Hepatocyte (in vitro differentiated cells): ENCODE measurements at places on chromosomes 5 and 9. TPM values are rescaled to one million over a fixed set of nuclear protein-coding genes. Genes with fewer than 3 reads are reported as not detected.
A peak's percentile ranks its signal among the peaks of the same experiment; 100 is the strongest.

ABCA2 gene
- 12.7 and 14.6 TPM in 2 replicates for total RNA-seq

SH3PXD2B gene
- 23.0 and 28.5 TPM in 2 replicates for total RNA-seq

PTPRD gene
- total RNA-seq, result 65.2 and 77.6 TPM in 2 replicates

- no peaks in the 10 kb centered on the region for H3K36me3 ChIP-seq
- DNase-seq, result no peak
- H3K4me1 ChIP-seq, result no peaks in the 10 kb centered on the region
- H3K4me3 ChIP-seq, result no peak overlapping the region
Observed at GRCh38 chr5:83441747-83442146, 29.8 kb upstream of the VCAN start.

DNA sequence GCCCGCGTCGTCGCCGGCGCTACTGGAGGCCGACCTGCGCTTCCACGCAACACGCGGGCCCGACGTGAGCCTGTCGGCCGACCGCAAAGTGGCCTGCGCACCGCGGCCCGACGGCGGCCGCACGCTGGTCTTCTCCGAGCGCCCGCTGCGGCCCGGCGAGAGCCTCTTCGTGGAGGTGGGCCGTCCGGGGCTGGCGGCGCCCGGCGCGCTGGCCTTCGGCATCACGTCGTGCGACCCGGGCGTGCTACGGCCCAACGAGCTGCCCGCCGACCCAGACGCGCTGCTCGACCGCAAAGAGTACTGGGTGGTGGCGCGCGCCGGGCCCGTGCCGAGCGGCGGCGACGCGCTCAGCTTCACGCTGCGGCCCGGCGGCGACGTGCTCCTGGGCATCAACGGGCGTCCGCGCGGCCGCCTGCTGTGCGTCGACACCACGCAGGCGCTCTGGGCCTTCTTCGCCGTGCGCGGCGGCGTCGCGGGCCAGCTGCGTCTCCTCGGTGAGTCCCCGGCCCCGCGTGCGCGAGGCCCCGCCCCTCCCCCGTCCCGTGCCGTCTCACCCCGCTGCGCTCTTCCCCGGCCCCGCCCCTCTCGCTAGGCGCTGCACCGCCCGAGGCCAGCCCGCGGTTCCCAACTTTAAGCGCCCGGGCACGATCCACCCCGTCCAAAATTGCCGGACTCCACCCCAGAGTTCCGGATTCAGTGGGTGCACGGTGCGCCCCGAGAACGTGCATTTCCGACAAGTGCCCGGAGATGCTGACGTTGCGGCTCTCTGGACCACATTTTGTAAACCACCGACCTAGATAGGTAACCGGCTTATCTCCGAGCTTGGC, 42.8 kb downstream of the NEURL1B start:
- no peak overlapping the region for H3K4me3 ChIP-seq
- peaks cover 15% of the 10 kb centered on the region for H3K27me3 ChIP-seq
- H3K27ac ChIP-seq, result no peak overlapping the region
- peak; percentile 52 for DNase-seq
- peaks cover 16% of the 10 kb centered on the region for H3K4me1 ChIP-seq
- no peaks in the 10 kb centered on the region for H3K36me3 ChIP-seq

DNA sequence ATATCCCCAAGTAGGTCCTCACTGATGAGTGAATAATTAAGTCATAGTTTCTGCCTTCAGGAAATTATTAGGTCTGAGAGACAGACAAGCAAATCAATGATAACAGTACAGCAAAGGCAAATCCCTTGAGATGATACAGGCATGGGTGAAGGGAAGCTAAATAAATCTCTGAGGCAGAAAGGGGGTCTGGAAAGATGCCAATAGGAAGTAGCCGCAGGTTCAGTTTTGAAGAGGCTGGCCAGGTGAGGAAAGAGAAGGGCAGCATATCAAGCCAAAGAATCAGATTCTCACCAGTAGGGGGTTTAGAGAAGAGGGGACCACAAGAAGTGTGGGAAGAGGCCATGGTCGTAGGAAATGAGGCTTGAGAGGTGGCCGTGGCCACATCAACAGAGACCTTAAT, 85.8 kb downstream of the KIAA1958 start:
- no peaks in the 10 kb centered on the region for H3K27me3 ChIP-seq
- no peak overlapping the region for H3K27ac ChIP-seq
- H3K4me1 ChIP-seq, result peaks cover 23% of the 10 kb centered on the region
- peaks cover 5% of the 10 kb centered on the region for H3K36me3 ChIP-seq
- DNase-seq, result no peak
- no peak overlapping the region for H3K4me3 ChIP-seq

DNA sequence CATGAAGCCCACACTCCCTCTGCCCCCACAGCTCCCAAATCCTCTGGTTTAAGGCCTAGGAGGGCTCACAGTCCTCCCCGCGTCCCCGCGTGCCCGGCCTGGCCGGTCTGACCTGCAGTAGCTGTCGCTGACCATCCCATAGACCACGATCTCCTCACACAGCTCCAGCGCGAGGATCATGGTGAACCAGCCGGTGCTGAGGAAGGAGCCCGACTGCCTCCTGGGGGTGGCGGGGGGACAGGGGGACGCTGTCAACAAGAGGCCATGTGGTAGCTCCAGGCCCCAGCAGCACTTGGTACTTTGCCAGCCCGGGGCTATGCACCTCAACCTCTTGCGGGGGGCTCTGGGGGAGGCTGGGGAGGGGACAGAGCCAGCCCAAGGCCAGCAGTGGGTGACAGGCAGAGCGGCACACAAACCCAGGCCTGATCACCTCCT, 7.0 kb downstream of the ST6GALNAC4 start:
- H3K27me3 ChIP-seq, result no peaks in the 10 kb centered on the region
- H3K27ac ChIP-seq, result no peak overlapping the region
- no peak for DNase-seq
- no peak overlapping the region for H3K4me3 ChIP-seq
- peaks cover 12% of the 10 kb centered on the region for H3K4me1 ChIP-seq

DNA sequence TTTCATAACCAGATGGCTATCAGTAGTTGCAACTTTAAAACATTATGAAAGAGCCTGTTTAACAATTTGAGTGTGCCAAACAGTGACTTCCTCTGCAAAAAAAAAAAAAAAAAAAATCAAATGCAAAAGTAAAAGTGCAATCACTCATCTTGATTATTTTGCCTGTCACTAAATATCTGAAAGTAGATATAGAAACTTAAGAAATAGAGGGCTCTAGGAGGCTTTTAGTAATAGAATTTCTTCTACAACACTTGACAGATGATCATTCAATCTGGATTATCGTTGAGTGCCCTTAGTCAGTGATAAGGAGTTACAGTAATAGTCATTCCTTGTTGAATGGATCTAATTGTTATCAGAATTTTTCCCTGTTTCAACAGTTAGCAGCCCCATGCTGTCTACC, 101.8 kb downstream of the CETN3 start:
- H3K27me3 ChIP-seq, result no peaks in the 10 kb centered on the region
- no peak for DNase-seq
- no peaks in the 10 kb centered on the region for H3K36me3 ChIP-seq
- H3K27ac ChIP-seq, result no peak overlapping the region
- H3K4me1 ChIP-seq, result no peaks in the 10 kb centered on the region
- no peak overlapping the region for H3K4me3 ChIP-seq

DNA sequence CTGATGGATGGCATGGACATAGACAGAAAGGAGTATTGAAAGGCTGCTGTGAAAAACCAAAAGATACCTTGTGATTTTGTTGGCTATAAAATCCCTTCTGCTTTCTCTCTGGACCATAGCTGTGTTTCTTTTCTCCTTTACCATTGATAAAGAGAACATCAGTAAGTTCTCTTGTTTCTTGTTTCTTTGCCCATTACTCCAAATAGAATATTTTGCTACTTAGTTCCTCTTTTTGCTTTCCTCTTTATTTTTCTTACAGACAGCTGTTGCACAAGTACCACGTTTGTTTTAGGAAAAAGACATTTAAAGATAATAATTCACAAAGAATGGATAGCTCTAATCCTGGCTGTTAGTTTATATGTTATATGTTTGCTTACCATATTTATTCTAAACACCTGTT, 1129.2 kb downstream of the DTWD2 start:
- H3K27me3 ChIP-seq, result no peaks in the 10 kb centered on the region
- DNase-seq, result no peak
- no peak overlapping the region for H3K27ac ChIP-seq
- H3K4me1 ChIP-seq, result no peaks in the 10 kb centered on the region
- H3K36me3 ChIP-seq, result no peaks in the 10 kb centered on the region

DNA sequence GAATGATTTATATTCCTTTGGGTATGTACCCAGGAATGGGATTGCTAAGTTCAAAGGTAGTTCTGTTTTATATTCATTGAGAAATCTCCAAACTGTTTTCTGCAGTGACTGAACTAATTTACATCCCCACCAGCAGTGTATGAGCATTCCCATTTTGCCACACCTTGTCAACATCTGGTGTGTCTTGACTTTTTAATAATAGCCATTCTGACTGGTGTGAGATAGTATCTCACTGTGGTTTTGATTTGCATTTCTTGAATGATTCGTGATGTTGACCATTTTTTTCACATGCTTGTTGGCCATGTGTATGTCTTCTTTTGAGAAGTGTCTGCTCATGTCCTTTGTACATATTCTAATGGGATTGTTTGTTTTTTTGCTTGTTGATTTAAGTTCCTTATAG, 421.5 kb downstream of the KIAA0825 start:
- no peaks in the 10 kb centered on the region for H3K36me3 ChIP-seq
- no peak for DNase-seq
- no peak overlapping the region for H3K4me3 ChIP-seq

GRCh38 chr5:146016764-146017484, 80.5 kb downstream of the SH3RF2 start:
- no peak overlapping the region for H3K4me3 ChIP-seq
- H3K27ac ChIP-seq, result no peak overlapping the region
- H3K4me1 ChIP-seq, result no peaks in the 10 kb centered on the region

- H3K4me1 ChIP-seq, result peaks cover 16% of the 10 kb centered on the region
- no peak for DNase-seq
- H3K36me3 ChIP-seq, result no peaks in the 10 kb centered on the region
- H3K4me3 ChIP-seq, result no peak overlapping the region
- no peaks in the 10 kb centered on the region for H3K27me3 ChIP-seq
Observed at GRCh38 chr5:142358648-142359047, 33.8 kb upstream of the SPRY4 start.

GRCh38 chr9:109918339-109919163, 138.6 kb downstream of the PALM2AKAP2 start:
- H3K4me1 ChIP-seq, result no peaks in the 10 kb centered on the region
- H3K36me3 ChIP-seq, result no peaks in the 10 kb centered on the region
- DNase-seq, result no peak
- no peaks in the 10 kb centered on the region for H3K27me3 ChIP-seq
- no peak overlapping the region for H3K4me3 ChIP-seq
- H3K27ac ChIP-seq, result no peak overlapping the region

DNA sequence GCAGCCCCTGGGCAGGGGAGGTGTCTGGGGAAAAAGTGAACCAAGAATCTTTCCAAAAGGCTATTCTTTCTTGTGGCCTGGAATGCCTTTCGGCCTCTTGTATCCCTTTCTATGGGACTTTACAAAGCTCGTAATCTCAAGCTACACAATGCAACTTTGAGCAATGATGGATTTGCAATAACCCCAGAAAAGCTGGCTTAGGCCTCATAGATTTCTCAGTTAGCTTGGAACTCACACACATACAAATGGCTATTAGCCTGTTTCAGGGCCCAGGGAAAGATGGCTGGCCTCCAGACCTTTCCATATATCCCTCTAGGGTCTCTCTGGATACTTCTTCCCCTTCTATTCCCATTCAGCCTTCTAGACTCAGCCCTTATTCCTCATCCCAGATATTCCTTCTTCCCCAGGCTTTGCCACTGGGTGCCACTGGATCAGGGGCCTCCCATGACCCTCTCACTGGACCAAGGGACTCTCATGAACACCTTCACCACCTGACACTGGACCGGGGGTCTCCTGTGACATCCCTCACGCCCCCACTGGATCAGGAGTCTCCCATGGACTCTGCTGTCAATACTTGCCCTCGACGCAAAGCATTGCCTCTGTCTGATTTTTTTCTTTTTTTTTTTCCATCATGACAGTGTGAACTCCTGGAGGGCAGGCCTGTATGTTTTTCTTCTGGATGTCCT, 59.5 kb downstream of the RAD23B start:
- no peaks in the 10 kb centered on the region for H3K36me3 ChIP-seq
- no peak overlapping the region for H3K27ac ChIP-seq
- H3K27me3 ChIP-seq, result no peaks in the 10 kb centered on the region
- no peak overlapping the region for H3K4me3 ChIP-seq
- no peaks in the 10 kb centered on the region for H3K4me1 ChIP-seq

DNA sequence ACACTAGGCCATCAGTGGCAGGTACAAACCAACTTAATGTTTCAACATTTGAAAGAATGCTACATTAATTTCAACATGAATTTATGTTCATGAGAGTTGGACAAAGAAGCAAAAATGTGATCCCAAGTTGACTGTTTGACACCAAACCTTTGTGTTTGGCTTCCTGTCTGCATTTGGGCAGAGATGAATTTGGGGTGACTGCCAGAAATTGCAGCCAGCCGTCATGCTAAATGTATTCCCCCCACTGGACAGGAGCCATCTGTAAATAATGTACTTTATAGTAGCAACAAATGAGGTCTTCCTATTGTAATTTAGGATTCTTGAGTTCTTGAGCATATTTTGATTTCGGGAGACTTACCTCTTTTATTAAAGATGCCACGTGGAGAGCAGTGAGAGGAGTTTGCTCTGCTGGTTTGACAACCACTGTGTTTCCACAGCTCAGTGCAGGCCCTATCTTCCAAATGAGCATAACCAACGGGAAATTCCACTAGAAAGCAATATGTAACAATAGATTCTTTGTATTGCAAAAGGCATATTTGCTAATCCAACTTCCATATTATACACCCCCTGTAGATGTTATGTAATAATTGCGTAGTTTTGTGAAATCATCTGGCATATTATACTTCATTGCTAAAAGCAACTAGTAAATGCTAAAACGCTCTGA, 27.6 kb downstream of the ALDH1A1 start:
- no peak for DNase-seq
- no peaks in the 10 kb centered on the region for H3K36me3 ChIP-seq
- H3K4me1 ChIP-seq, result peaks cover 6% of the 10 kb centered on the region

DNA sequence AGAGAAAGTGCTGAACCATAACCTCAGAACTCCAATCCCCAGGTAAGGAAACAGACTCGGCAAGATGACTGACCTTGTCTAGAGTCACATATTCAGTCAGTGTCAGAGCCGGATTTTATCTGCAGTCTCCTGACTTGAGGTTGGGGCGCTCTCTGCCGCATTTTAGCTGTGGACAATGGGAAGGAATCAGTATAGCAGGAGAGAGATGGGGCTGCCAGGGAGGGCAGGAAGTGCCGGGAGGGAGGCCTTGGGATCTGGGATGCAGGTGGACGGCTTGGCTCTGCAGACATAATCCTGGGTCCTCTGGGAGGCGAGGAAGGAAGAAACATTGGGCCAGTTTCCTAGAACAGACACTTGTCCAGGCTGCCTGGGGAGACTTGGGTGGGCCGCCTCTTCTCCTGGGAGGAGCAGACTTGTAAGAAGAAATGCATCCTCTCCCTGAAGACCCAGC, 39.7 kb upstream of the COL15A1 start:
- H3K36me3 ChIP-seq, result no peaks in the 10 kb centered on the region
- H3K27me3 ChIP-seq, result no peaks in the 10 kb centered on the region
- no peak overlapping the region for H3K4me3 ChIP-seq
- no peak overlapping the region for H3K27ac ChIP-seq
- no peak for DNase-seq

- H3K36me3 ChIP-seq, result no peaks in the 10 kb centered on the region
- no peak overlapping the region for H3K27ac ChIP-seq
- H3K27me3 ChIP-seq, result no peaks in the 10 kb centered on the region
- no peak for DNase-seq
- H3K4me1 ChIP-seq, result no peaks in the 10 kb centered on the region
Observed at GRCh38 chr9:137268538-137269201, 8.9 kb upstream of the TOR4A start.

GRCh38 chr5:175032741-175033151, 308.4 kb downstream of the MSX2 start:
- no peak for DNase-seq
- H3K27ac ChIP-seq, result no peak overlapping the region
- no peak overlapping the region for H3K4me3 ChIP-seq
- H3K4me1 ChIP-seq, result no peaks in the 10 kb centered on the region
- no peaks in the 10 kb centered on the region for H3K27me3 ChIP-seq
